NCI-H146 (cell line): ENCODE measurements at places on chromosomes 5 and 9.

DNA sequence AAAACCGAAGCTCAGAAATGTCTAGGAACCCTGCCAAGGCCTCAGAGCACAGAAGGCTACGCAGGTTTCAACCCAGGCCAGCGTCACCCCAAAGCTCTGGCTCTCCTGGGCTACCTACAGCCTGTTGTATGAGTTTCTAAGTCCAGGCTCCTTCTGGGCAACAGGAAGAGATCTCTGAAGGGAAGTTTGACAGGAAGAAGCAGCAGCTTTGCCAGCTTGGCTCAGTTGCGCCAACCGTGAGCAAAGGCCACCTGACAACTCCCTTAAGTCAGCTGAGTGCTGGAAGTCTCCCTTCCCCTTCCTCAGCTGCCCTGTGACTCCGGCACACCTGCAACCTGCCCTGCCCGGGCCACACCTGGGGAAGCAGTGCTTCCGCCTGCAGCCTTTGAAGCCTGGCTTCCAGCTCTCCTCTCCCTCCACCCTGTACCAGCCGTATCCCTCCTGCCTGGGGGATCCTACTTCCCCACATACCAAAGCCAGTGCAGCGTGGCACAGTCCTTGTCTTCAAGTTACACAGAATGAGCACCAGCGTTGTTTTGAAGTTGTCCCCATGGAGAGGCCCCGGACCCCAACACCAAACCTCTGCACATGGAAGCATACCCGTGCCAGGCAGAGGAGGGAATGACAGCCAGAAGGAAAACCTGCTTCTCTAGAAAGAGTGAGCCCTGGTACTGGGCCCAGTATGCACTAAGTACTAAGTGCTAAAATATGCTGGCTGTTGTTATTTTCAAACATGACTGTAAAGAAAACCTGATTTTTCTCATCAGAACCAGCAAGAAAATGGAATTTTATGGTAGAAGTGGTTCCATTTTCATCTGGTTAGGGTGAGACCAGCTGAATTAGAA lies 36.5 kb downstream of the SHB start:
- no peak for DNase-seq

- DNase-seq: no peak
Observed at GRCh38 chr5:143893638-143894037, 81.7 kb downstream of the HMHB1 start.

GRCh38 chr5:9209846-9210492 lies 335.9 kb downstream of the SEMA5A start:
- DNase-seq: no peak

DNA sequence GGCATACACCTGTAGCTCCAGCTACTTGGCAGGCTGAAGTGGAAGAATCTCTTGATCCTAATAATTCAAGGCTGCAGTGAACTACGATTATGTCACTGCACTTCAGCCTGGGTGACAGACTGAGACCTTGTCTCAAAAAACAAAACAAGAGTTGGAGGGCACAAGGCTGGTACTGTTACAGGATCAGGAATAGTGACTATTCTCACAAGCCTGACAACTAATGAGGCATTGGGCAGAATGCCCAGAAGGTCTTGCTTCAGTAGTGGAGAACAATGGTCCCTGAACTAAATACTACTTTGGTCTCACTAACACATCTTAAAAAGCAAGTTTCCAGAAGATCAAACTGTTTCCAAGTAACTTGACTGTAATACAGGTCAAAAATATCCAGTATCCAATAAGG lies 182.9 kb upstream of the RFX3 start:
- peak; percentile 6 for DNase-seq

DNA sequence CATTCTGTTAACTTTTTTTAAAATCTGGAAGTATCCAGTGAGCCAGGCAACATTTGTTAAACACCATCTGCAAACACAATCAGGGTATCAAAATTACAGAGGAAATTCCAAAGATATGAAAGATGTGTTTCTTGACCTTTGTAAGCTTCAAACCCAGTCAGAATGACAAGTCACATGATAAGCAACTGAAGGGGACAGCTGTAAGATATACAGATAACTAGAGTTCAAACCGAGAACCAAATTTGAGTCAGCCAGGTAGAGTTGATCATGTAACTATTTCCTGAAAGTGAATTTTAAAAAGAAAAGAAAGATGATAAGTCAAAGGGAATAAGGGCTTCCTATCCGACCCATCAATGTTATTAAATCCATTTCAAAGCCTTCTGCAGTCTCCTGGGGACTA lies 196.2 kb downstream of the DEPDC1B start:
- DNase-seq: no peak

DNA sequence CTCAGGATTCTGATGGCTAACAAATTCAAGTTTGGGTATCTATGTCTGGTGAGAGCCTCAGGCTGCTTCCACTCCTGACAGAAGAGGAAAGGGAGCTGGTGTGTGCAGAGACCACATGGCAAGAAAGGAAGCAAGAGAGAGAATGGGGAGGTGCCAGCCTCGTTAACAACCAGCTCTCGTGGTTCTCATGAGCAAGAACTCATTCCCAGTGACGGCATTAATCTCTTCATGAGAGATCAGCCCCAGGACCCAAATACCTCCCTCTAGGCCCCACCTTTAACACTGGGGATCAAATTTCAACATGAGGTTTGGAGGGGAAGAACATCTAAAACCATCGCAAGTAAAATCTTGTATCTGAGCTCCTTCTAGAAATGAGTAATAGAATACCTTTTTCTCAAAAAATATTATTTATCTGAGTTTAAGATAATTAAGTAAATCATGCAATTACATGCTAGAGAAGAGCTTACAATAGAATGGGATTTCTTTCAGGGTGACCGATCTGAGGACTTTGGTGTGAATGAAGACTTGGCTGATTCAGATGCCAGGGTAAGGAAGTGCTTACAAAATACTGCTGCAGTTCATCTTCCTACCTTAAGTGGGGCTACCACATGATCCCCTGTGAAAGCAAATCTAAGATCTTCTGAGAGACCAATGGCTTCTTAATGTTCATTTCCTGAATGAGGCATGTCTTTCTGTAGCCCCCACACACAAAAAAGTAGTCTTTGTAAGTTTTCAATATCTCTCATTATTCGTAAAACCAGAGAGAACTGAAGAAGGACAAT lies 11.5 kb downstream of the ANXA1 start:
- no peak for DNase-seq

GRCh38 chr5:31413030-31413812 lies 118.7 kb downstream of the DROSHA start:
- DNase-seq: no peak

DNA sequence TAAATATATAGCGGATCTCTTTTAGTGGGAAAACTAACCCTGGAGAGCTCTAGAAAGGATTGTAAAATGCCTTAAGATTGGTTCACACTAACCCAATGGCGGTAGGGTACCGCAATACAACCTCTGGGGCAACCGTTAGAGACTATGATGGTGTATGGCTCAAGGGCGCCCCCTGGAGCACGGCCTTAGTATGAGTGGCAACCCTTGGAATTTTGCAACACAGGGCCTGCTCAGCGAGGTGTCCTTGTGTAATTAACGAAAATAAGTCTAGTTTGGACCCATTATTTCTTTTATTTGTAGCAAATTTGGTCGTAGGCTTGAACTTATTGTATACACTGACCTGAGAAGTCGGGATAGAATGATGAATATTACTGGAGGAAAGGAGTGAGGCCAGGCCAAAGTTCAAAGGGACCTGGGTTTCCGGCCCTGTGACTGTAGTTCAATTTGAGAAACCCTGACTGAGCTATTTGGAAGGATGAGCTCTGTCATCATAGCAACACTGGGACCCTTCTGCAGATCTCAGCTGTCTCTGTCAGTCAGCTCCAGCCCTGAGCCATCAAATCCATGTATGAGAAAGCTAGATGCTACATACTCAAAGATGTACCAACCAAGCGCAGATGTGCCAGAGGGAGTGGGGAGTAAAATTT lies 54.8 kb downstream of the CAMK4 start:
- no peak for DNase-seq

DNA sequence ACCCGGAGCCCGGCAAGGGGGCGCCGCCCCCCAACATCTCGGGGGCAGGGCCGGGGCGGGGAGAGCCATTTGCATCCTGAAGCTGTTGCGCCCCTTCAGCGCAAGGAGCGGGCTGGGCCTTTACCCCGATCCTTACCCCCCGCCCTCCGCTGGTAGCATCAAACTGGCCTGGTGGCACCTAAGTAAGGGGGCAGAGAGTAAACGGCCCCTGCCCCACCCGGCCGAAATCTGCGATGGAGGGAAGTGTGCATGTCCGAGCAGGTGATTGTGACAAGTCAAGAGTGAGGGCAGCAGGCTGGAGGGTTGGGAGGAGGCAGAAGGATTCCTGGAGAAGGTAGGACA lies 101.2 kb downstream of the ESM1 start:
- DNase-seq: no peak

- DNase-seq: no peak
Observed at GRCh38 chr5:36691696-36692371, 85.4 kb downstream of the SLC1A3 start.

DNA sequence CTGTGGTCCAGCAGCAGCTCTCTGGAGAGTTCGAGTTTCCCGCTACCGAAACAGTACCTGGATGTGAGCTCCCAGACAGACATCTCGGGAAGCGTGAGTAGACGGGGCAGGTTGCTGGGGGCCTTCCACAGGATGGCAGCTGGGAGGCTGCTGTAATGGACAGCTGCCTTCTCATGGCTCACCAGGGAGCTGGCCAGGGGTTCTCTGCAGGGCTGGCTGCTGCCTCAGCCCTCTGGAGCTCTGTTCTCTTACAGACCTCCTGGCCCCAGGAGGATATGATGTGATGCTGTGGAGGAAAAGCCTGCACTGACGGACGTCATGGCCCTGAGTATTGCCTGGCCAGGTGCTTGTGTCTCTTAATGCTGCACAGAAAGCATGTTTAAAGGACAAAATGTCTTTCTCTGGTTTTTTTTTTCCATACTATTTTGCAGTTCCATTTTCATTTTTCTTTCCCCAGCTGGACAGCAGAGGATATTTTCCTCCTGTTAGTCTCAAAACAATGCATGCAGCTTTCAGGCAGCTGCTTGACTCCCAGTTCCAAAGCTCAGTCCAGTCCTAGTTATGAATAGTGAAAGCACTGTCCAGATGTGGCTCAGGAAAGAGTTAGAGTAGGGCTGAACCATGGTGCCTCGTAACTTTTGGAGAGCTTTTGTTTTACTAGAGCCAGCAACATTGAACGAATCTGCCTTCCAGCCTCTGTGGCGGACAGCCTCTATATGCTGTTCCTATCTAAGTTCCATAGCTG lies 77.5 kb upstream of the RARS1 start:
- no peak for DNase-seq

- DNase-seq: no peak
Observed at GRCh38 chr9:111400564-111400898, 70.5 kb upstream of the OR2K2 start.

- DNase-seq: no peak
Observed at GRCh38 chr5:133271606-133272005, 219.8 kb downstream of the HSPA4 start.

- no peak for DNase-seq
Observed at GRCh38 chr9:129816501-129817435, 7.2 kb downstream of the TOR1A start.

- no peak for DNase-seq
Observed at GRCh38 chr5:97580746-97581145, 397.7 kb upstream of the RIOK2 start.

DNA sequence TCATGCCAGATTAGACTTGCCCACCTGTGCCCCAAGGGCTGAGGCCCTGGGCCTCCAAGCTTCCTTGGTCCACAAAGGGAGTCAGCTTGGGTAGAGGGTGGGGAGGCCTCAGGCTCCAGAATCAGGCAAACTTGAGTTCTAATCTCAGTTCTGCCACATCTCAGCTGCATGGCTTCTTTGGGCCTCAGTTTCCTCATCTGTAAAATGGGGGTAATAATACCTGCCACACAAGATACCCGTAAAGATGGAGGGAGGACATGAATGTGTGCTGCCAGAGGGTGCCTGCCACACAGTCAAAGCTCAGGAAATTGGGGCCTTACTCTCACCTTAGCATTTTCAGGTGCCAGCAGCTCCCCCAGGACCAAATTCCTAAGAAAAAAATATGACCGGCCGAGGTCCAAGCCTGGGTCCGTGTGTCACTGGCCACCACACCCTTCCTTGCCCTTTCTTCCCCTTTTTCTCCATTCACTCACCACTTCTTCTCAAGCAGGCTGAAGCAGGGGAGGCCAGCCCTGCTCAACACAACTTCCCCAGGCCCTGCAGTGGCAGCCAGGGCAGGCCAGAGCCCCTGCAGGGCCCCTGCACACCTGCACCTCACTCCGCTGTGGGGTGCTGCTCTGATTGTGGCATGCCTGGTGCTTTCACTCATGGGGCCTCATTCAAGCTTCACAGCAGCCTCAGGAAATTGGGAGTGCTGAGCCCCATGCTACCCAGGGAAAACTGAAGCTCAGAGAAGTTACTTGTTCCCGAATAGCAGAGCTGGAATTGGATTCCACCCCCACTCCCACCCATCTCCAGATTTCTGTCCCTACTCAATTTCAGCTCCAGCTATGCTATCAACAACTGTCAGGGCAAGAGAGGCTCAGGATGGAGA lies 3.9 kb downstream of the RGS14 start:
- no peak for DNase-seq

GRCh38 chr9:110126499-110126941 lies 81.4 kb downstream of the C9orf152 start:
- no peak for DNase-seq

- DNase-seq: no peak
Observed at GRCh38 chr9:120312031-120312430, 267.9 kb downstream of the CDK5RAP2 start.

DNA sequence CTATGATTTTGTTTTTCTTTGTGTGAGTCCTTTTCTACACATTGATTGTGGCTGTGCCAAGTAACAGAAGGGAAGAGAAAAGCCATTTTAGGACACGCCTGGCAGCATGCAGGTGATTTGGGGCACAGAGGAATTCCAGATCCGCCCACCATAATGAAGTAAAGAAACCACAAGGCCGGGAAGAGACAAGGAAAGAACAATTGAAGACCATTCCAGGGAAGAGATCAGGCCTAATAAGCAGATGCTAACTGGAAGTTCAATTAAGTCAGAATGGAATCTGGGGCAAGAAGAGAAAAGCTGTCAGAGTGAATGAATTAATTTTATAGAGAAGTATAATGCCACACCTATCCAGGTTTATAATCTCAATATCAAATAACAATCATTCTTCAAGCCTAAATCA lies 110.2 kb upstream of the ISL1 start:
- DNase-seq: no peak

DNA sequence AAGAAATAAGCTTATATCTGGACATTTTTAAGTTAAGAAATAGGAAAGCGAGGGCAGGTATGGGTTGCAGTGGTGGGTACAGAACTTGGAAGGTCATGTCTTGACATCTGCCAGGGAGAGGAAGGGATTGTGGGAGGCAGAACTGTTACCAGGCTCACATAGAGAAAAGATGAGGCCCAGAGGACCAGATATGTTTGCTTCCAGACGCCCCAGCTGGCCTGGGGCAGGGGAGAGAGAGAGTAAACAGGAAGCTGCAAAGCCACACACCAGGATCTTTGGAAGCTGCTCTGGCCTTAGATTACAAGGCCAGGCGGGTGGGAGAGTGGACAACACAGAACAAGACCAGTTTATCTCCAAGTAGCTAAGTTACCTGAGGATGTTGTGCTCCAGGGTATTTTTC lies 71.2 kb downstream of the MARCHF11 start:
- no peak for DNase-seq

- no peak for DNase-seq
Observed at GRCh38 chr5:35671541-35672295, 54.1 kb downstream of the SPEF2 start.
